ENCODE measurements at places on chromosomes 13 and 19.

- DNase-seq, result no peak
Measured at GRCh38 chr13:95745752-95746151, 68.8 kb downstream of the DNAJC3 start.

- DNase-seq, result no peak
Measured at GRCh38 chr13:30810801-30811200, 75.5 kb downstream of the ALOX5AP start.

GRCh38 chr13:28716511-28716910 is 2.3 kb downstream of the SLC46A3 start:
- DNase-seq, result no peak

- no peak for DNase-seq
Measured at GRCh38 chr19:40549007-40549708, 27.5 kb upstream of the SHKBP1 start.

DNA sequence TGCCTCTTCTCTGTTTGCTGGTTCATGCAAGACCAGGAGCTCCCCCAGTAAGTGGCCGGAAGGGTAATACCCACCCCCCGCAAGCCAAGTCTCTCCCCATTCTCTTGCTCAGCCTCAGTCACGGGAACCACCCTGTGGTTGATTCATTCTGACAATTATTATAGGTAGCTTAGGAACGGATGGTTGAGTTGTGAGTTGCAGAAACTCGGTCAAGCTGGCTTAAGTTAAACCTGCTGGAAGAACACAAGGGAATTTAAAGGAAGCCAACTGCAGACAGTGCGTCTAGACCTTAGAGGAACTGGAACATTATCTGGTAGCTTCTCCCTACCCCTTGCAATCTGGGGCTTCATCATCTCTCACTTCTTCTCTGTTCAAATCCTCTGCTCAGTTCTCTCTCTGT is 8.9 kb downstream of the FPR1 start:
- DNase-seq, result no peak

GRCh38 chr13:97237388-97237787 is 15.3 kb downstream of the MBNL2 start:
- no peak for DNase-seq

DNA sequence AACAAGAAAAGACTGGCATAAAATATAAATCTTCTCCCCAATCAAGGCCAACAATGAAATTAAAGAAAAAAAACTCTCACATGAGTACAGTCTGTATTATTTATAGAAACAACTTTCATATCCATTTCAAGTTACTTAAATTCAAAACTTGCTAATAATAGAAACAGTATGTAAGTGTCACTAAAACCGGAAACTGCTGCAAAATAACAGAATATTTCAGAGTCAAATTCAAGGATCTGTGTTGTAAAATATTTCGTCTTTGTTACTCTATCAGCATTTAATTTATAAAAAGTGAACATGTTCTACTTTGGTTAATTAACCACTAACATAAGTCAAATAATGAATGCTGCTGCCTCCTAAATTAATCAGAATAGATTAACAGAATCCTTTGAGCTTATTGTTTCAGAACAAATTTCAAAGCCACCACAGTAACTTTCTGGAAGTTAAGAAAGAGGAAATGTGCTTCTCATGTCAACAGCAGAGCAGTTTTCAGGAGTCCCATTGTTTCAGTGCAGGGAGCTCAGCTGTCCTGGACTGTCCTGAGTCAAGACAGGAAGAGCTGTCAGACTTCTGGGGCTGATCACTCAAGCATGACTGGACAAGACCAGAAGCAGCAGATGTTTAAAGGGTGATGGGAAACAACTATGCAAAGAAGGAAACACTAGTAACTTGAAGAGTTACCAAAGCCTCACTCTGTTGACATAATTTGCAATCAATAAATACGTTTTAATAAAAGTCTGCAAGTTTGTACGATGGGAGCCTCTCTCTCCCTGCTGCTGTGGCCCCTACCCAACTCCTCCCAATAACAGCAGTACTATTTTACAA is 76.9 kb downstream of the FOXO1 start:
- DNase-seq, result no peak

- no peak for DNase-seq
Measured at GRCh38 chr13:50592412-50593155, 250.9 kb downstream of the DLEU7 start.

GRCh38 chr19:23867895-23868294 is 46.8 kb upstream of the ZNF726 start:
- DNase-seq, result no peak

DNA sequence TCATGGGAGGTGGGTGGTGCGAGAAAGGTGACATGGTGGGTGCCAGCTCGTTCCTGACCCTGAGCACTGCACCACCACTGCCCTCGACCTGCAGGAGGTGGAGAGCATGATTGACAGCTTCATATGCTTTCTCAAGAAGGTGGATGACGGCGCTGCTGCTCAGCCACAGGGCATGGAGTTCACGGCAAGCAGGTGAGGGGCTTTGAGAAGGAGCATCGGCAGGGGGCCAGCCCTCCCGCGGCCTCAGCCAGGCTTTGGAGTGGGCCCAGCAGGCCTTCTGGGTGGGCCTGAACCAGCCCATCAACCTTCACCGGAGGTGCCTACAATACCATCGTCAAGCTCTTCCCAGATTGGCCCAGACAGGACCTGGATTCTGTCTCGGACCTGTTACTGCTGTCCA is 18.9 kb upstream of the ZNF14 start:
- DNase-seq, result no peak

DNA sequence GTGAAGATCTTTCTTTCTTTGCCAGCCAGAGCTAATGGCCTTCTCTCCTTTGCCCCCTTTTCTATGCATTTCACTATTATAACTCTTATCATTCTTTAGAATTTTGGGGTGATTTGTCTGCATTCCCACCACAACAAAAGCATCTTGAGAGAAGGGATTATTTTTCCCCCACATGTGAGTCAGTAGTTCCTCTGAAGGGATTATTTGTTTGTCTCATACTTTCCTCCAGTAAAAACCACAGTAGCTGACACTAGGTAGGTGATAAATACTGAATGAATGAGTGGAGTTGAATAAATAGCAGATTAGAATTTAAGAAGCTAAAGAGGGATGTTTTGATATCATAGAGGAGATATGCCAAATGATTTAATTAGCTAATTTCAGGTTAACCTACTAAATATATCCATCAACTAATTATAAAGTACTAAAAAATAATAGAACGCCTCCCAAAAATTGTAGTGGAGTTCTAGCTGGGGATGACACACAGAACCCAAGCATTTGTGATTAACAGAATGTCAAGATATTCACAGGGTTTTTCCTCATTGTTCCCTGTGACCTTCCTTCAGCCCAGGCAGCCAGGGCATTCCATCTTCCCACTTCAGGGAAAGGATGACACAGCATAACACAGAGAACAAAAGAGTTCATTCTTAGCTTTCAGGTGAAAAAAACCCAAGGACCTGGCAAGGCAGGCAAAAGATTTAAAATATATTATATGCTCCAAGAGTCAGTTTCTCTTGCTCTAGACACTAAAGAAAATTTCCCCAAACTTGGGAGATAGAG is 3.5 kb upstream of the TBC1D4 start:
- DNase-seq, result no peak

DNA sequence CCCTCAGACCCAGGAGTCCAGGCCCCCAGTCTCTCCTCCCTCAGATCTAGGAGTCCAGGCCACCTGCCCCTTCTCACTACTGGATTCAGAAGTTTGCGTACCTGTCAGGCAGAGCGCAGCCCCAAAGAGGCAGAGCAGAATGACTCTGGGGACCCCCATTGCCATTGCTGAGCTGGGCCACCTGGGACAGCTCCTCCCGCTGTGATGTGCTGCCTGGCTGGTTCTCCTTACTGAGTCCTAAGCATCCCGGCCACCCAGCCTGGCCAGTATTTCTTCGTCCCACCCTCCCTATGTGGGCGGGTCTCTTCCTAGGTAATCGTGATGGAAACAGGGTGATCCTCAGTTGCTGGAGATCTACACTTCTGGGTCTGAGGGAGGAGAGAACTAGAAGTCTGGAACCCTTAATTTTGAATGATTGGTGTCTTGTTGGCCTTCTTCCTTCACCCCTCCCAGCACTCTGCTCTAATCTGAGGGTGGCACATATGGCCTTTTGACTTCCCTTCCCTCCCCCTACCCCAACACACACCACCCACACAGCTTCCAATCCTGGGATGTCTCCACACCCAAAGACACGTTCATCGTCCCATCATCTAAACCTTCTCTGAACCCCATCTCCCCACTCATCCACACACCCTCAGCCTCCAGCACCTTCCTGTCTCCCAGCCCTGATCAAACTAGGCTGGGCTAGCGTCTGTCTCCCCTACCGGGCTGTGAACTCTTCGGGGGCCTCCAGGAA is at the start of gene LYPD5:
TSS of gene LYPD5 (minus strand) at position 232 of the 736 bp plus-strand sequence. CDS start at position 165, 67 bp downstream.
- no peak for DNase-seq

DNA sequence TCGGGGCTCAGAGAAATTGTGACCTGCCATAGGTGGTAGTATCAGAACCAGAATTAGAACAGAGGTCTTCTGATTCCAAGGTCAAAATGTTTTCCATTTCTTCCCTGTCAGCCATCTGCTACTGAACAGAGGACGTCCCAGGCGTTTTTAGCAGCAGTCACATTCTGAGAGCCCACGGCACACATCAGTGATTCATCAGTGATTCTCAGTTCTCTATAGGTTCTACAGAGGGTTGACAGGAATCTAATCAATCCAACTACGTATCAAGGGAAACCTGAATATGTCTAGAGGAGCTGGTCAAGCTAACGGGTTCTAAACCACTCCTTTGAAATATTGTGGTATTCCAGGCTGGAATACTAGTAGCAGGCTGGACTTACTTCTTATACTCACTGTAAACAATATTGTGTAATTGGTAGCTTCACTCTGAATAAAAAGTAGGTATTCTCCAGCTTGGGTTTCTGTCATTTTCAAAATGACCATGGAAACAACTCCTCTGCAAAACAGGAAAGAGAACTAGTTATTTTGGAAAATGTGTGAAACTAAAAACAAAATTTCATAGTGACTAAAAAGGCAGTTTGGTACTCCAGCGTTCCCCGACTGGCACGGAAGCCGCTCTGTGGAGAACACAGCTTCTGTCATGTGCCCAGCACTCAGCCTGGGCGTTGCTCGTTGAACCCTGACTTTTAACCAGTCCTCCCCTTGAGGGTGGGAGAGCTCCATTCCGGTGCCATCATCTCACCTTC is 43.2 kb downstream of the FLT3 start:
- no peak for DNase-seq

- no peak for DNase-seq
Measured at GRCh38 chr13:99500839-99501183, 461 bp upstream of the TM9SF2 start.

GRCh38 chr19:48779636-48780035 is 24.3 kb downstream of the FGF21 start:
- no peak for DNase-seq

Measured in esophagus squamous epithelium (tissue), 5 donors.